ENCODE measurements at places on chromosomes 6 and 20.
A peak's percentile ranks its signal among the peaks of the same experiment; 100 is the strongest.

DNA sequence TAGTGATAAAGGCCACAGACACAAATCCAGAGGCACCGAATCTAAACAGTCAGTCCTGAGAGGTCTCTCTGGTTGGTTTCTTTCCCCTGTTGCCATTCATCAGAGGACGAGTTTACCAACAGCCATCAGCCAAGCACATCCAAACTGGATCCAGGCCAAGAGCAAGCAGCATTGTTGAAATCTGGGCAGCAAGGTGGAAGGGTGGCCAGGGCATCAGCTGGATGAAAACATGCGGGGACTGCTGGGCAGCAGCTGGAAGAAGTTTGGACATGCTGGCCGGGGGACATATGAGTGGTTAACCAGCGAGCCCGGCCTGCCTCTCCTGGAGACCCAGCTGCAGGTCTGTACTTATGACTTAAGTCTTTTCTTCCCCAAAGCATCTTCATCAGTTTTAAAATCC, at the start of gene SMIM28:
SMIM28 (plus strand) TSS at position 62 of the 400 bp plus-strand sequence; CDS start at position 230, 168 bp downstream.
- peak; percentile 40 for DNase-seq

- no peak for DNase-seq
Observed at GRCh38 chr20:44034965-44035635, 120.4 kb downstream of the TOX2 start.

DNA sequence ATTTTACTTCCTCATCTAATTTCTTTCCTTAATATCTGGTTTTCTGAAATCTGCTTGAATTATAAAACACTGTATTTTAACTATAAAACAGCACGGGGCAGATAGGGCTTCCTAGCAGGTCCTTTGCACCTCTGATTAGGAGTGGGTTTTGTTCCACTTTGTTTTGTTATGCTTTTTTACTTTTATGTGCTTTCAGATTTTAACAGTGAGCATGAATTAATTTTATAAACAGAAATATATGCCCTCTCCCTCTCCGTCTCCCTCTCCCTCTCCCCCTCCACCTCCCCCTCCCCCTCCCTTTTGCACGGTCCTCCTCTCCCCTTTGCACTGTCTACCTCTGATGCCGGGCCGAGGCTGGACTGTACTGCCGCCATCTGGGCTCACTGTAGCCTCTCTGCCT, 14.3 kb downstream of the GPX6 start:
- DNase-seq = no peak

DNA sequence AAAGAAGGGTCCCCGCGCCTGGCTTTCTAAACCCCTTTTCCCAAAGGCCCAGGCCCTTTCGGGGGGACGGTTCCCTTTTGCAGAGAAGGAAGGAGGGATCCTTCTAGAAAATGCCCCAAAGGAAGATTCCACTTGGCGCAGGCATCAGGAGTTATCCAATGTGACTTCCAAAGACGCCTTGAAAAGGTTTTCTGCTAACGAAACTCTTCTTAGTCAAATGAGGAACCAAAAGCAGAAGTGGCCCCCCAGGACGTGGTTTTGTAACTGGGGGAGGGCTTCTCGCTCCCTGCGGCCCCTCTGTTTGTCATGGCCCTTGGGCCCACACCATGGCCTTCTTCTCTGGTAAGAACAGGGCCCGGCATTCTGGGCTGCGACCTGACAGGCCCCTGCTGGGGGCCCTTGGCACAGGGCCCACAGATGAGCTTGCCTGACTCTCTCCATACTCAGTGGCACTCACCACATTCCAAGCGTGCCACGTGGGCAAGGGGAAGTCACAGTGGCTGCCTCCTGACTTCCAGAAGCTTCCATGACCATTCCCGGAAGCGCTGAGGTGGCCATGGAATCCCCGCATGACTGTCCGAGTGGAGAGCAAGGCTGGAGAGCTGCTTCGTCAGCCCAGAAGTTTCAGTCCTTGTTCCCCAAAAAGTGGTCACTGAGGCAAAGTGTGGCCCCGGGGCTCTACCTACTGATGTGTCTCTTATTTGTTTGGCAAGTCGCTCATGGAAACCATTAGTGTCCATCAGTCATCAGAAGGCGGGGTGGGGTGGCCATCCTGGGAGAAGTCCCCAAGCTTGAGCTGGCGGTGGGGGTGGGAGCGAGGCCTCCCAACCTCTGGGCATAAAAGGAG, 834 bp upstream of the CTSZ start:
- peak; percentile 38 for DNase-seq

DNA sequence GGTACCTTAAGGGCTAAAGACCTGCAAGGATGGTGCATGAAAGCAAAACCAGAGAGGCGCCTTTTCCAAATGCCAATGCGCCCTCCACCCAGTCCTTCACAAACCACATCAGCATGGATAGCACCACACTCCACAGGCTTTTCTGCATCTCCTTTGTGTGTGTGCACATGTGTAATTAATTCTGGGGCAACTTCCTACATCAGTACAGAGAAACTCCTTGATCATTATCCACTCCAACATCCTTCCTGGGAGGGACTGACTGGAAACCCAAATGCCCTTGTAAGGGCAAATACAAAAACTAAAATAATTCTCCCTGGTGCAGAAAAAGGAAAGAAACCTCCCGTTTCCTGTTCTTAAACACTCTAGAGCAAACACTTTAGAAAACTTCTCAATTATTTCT, 10.8 kb downstream of the SLC52A3 start:
- no peak for DNase-seq
